Nasal cavity respiratory epithelium epithelial cell of viscerocranial mucosa (primary cell): ENCODE measurements at places on chromosomes 16 and 17. TPM values are rescaled to one million over a fixed set of nuclear protein-coding genes. Genes with fewer than 3 reads are reported as not detected.

Gene GFAP
- under 0.01 TPM in 1 of 2 replicates, not detected in the other for total RNA-seq

Gene UNC13D
- 13.7 and 14.8 TPM in 2 replicates for total RNA-seq

Gene EFTUD2
- 91.2 and 160 TPM in 2 replicates for total RNA-seq

Gene PRSS53
- 0.34 and 1.6 TPM in 2 replicates for total RNA-seq

Gene CA7
- not detected in 2 replicates for total RNA-seq

Gene LONP2
- 42.4 and 98.9 TPM in 2 replicates for total RNA-seq

Gene C16orf54
- not detected in 2 replicates for total RNA-seq

Gene TAC4
- not detected in 2 replicates for total RNA-seq

Gene KDM8
- total RNA-seq, result 1.4 and 2.1 TPM in 2 replicates

Gene CTRB2
- total RNA-seq, result not detected in 2 replicates

Gene KRT27
- total RNA-seq, result not detected in 2 replicates

Gene TNFRSF13B
- not detected in 2 replicates for total RNA-seq

Gene NECAB2
- total RNA-seq, result not detected in 2 replicates

Gene ZNF423
- under 0.01 and 0.14 TPM in 2 replicates for total RNA-seq

Gene DPEP3
- total RNA-seq, result not detected in 2 replicates

Gene GPRC5B
- total RNA-seq, result under 0.01 and 0.57 TPM in 2 replicates

Gene ZNF785
- total RNA-seq, result 4.1 and 8.2 TPM in 2 replicates

Gene SAT2
- total RNA-seq, result 22.5 and 23.2 TPM in 2 replicates

Gene LYZL6
- total RNA-seq, result not detected in 2 replicates

Gene PPY
- total RNA-seq, result not detected in 2 replicates

Gene CASKIN1
- 0.34 and 1.6 TPM in 2 replicates for total RNA-seq

Gene C17orf100
- total RNA-seq, result 0.34 and 0.64 TPM in 2 replicates

Gene SPSB3
- 35.5 TPM in 2 replicates for total RNA-seq

Gene OSBPL7
- total RNA-seq, result 0.68 and 5.2 TPM in 2 replicates

Gene TNS4
- 24.3 and 91.8 TPM in 2 replicates for total RNA-seq

Gene RDM1
- total RNA-seq, result 0.14 TPM in 1 of 2 replicates, not detected in the other

Gene SEZ6L2
- 4.8 and 18.9 TPM in 2 replicates for total RNA-seq

Gene DHODH
- total RNA-seq, result 6.1 and 15.0 TPM in 2 replicates

Gene SMIM22
- 2.1 and 5.8 TPM in 2 replicates for total RNA-seq

Gene SLC35G6
- not detected in 2 replicates for total RNA-seq

Gene HS3ST6
- 0.34 and 0.50 TPM in 2 replicates for total RNA-seq

Gene MYH10
- total RNA-seq, result 30.1 and 59.3 TPM in 2 replicates

Gene HOXB5
- total RNA-seq, result under 0.01 TPM in 1 of 2 replicates, not detected in the other

Gene C16orf86
- 0.34 and 0.85 TPM in 2 replicates for total RNA-seq

Gene PIPOX
- 0.28 and 1.0 TPM in 2 replicates for total RNA-seq

Gene EFNB3
- under 0.01 and 0.14 TPM in 2 replicates for total RNA-seq

Gene KRT36
- not detected in 2 replicates for total RNA-seq

Gene BIRC5
- total RNA-seq, result 0.14 and 1.0 TPM in 2 replicates

Gene MRPL45
- total RNA-seq, result 26.8 and 33.8 TPM in 2 replicates

Gene ATP2A3
- total RNA-seq, result under 0.01 and 0.28 TPM in 2 replicates

Gene KRTAP9-8
- not detected in 2 replicates for total RNA-seq

Gene HOXB13
- total RNA-seq, result under 0.01 TPM in 1 of 2 replicates, not detected in the other

Gene PDILT
- total RNA-seq, result not detected in 2 replicates

Gene MAP2K6
- under 0.01 and 1.4 TPM in 2 replicates for total RNA-seq

Gene SUMO2
- 56.1 and 60.5 TPM in 2 replicates for total RNA-seq
